ENCODE measurements at places on chromosomes 7 and 10.
A peak's percentile ranks its signal among the peaks of the same experiment; 100 is the strongest.

DNA sequence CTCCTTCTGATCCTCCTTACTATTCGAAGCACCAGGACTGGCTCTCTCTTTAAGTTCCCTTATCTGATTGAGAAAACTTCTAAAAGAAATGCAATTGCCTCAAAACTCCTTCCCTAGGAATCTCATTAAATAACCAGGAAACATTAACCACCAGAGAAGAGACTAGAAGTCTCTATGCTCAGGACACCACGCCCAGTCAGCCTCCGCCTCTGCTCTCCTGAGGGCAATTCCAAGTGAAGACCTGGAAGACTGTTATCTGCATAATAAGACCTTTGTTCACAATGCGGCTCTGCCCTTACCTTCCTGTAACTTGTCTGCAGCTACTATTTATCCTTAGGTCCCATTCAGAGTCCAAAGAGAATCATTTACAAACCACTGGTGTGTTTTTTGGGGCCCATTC is 78.8 kb downstream of the ELMO1 start:
- no peak for DNase-seq

GRCh38 chr7:23470330-23471105 is at the start of gene IGF2BP3:
Gene IGF2BP3, minus strand, starts transcription at chr7:23470491. Its CDS starts 381 bp downstream, at chr7:23470110.
- DNase-seq = peak; percentile 99

- DNase-seq = no peak
Measured at GRCh38 chr7:69260023-69260422, 338.3 kb upstream of the AUTS2 start.

GRCh38 chr7:14786314-14786895 is 116.1 kb downstream of the DGKB start:
- DNase-seq = no peak

- no peak for DNase-seq
Measured at GRCh38 chr10:33229949-33230267, 104.6 kb downstream of the NRP1 start.

DNA sequence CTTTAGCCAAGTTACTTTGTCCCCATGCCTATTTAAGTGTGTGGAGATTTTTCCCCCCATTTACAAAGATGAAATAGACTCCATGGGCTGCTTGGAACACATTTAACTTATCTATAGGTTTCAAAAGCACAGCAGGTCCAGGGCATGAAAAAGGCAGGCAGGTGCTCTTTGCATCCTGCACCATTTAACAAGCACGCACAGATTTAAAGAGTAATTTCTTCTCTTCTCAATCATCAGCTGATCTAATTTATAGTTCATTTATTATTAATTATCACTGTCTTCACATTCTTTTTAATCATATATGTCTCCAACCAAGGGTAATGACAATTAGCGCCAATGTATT is 156.8 kb downstream of the CACNA2D1 start:
- no peak for DNase-seq
